ENCODE measurements at places on chromosomes 3 and 15.

GRCh38 chr3:122538956-122539490 is 24.3 kb upstream of the KPNA1 start:
- no peak for DNase-seq

DNA sequence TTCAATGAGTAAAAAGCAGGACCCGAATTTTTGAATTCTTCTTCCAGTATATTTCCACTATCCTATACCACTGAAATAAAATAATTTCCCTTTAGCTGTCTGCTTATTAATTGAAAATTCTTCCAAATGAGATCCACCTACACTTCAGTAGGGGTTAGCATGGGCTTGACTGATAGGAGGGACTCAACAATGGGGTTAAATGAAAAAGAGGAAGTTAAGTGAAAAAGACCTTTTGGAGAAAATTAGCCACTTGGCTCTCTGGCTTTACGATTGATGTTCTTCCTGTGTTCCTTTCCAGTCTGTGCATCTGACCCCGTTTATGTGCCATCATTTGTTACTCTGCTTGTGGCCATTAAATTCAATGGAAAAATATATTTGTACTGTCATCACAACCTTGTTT is 54.0 kb upstream of the GCNT3 start:
- DNase-seq, result no peak

GRCh38 chr3:45446706-45447105 is 58.3 kb downstream of the LARS2 start:
- DNase-seq, result no peak

- no peak for DNase-seq
These were observed 2.3 kb upstream of the GRM2 start for GRCh38 chr3:51704511-51704950.

- no peak for DNase-seq
These were observed 230.6 kb downstream of the NEK10 start for GRCh38 chr3:27138562-27138961.

- DNase-seq, result no peak
These were observed 53.8 kb upstream of the CADM2 start for GRCh38 chr3:84904816-84905555.

- DNase-seq, result no peak
These were observed 62.7 kb downstream of the POMGNT2 start for GRCh38 chr3:43043071-43043766.
